ENCODE measurements at places on chromosomes 6 and 20.

- no peak for DNase-seq
Observed at GRCh38 chr6:157877573-157878438, 54.8 kb downstream of the SNX9 start.

- DNase-seq, result no peak
Observed at GRCh38 chr6:3725145-3726047, 26.1 kb downstream of the PXDC1 start.

- peak; percentile 77 for DNase-seq
Observed at GRCh38 chr6:139161817-139162284, 27.0 kb downstream of the HECA start.

DNA sequence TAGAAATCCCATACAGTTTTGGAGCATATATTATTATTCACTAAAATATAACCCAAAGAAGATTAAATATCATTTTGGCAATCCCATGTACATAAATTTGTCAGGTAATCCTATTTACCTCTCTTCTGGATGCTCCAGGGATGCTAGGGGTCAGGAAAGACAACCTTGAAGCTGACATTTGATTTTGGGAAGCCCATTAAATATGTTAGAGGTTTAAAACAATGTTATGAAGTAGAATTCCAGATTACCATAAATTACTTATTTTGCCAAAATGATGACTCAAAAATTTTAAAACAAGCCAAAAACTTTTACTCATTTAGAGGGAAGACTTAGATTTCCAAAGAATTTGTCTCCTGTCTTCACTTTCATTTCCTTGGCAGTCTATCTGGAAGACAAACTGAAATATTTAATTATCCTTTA is 9.2 kb upstream of the IL22RA2 start:
- DNase-seq, result no peak

GRCh38 chr6:16928387-16928786 is 167.1 kb upstream of the ATXN1 start:
- no peak for DNase-seq

- no peak for DNase-seq
Observed at GRCh38 chr20:32511358-32512046, 73.6 kb downstream of the NOL4L start.

GRCh38 chr6:165662749-165663376 is at the start of gene PDE10A:
Gene PDE10A, minus strand, starts transcription at chr6:165663241. Its CDS starts 430 bp downstream, at chr6:165662811.
- DNase-seq, result no peak

Measured in activated CD4-positive, alpha-beta T cell treated with anti-CD3 and anti-CD28 coated beads, Interleukin-2, amount 50 U/mL, for 24 hours (primary cell).